A549 treated with CORT108297 at 1 μM for 4 hours (cell line): ENCODE measurements at places on chromosomes 7 and 10. TPM values are rescaled to one million over a fixed set of nuclear protein-coding genes. Genes with fewer than 3 reads are reported as not detected.

The TAS2R4 gene
- 0.08 to 0.21 TPM (median 0.13 TPM) in 5 replicates for total RNA-seq

The POMZP3 gene
- 21.5 to 25.9 TPM (median 23.8 TPM) in 5 replicates for total RNA-seq

The PDE6C gene
- total RNA-seq, result not detected in 5 replicates

The OPALIN gene
- not detected in 5 replicates for total RNA-seq

The AHCYL2 gene
- total RNA-seq, result 4.6 to 6.8 TPM (median 6.1 TPM) in 5 replicates

The CNNM1 gene
- 17.7 to 23.1 TPM (median 22.1 TPM) in 5 replicates for total RNA-seq

The KIAA1549 gene
- 5.7 to 8.5 TPM (median 7.2 TPM) in 5 replicates for total RNA-seq

The PRKG1 gene
- 0.01 TPM in 3 of 5 replicates, not detected in the others for total RNA-seq

The ECHS1 gene
- total RNA-seq, result 136 to 162 TPM (median 147 TPM) in 5 replicates

The MBL2 gene
- not detected in 5 replicates for total RNA-seq

The POLR2J2 gene
- total RNA-seq, result 0.10 to 0.75 TPM (median 0.52 TPM) in 5 replicates

The CHAT gene
- not detected in 5 replicates for total RNA-seq

The SNX10 gene
- 2.8 to 5.0 TPM (median 4.5 TPM) in 5 replicates for total RNA-seq

The CLCN1 gene
- 0.02 to 0.08 TPM (median 0.07 TPM) in 4 of 5 replicates, not detected in the other for total RNA-seq

The INHBA gene
- total RNA-seq, result 0.42 to 1.3 TPM (median 0.74 TPM) in 5 replicates

The CTAGE15 gene
- not detected in 5 replicates for total RNA-seq

The CALML5 gene
- not detected in 5 replicates for total RNA-seq

The CNPY1 gene
- not detected in 5 replicates for total RNA-seq

The SPDYE9 gene
- total RNA-seq, result not detected in 5 replicates

The WBP1L gene
- 23.5 to 30.2 TPM (median 25.6 TPM) in 5 replicates for total RNA-seq

The PON3 gene
- total RNA-seq, result 31.2 to 39.6 TPM (median 33.8 TPM) in 5 replicates

The UBN2 gene
- total RNA-seq, result 2.1 to 3.0 TPM (median 2.7 TPM) in 5 replicates

The POM121C gene
- 29.6 to 41.1 TPM (median 38.4 TPM) in 5 replicates for total RNA-seq

The LDB3 gene
- 0.03 to 0.06 TPM (median 0.04 TPM) in 4 of 5 replicates, not detected in the other for total RNA-seq

The GIMAP4 gene
- not detected in 5 replicates for total RNA-seq

The CABCOCO1 gene
- total RNA-seq, result 0.11 to 0.86 TPM (median 0.30 TPM) in 5 replicates

The C7orf57 gene
- 0.14 to 0.57 TPM (median 0.21 TPM) in 5 replicates for total RNA-seq

The SUN3 gene
- total RNA-seq, result 0.15 to 0.16 TPM in 2 of 5 replicates, not detected in the others

The COBL gene
- total RNA-seq, result 4.2 to 4.6 TPM (median 4.5 TPM) in 5 replicates

The GIMAP7 gene
- total RNA-seq, result not detected in 5 replicates

The POU6F2 gene
- not detected in 5 replicates for total RNA-seq

The ABCB1 gene
- total RNA-seq, result 0.06 to 0.29 TPM (median 0.17 TPM) in 4 of 5 replicates, not detected in the other

The RBP3 gene
- not detected in 5 replicates for total RNA-seq

The SH2B2 gene
- total RNA-seq, result 2.6 to 4.2 TPM (median 3.6 TPM) in 5 replicates

The TCAF2 gene
- total RNA-seq, result 0.29 to 0.53 TPM (median 0.35 TPM) in 5 replicates

The VPS37D gene
- 2.4 to 6.4 TPM (median 4.7 TPM) in 5 replicates for total RNA-seq

The CYP17A1 gene
- total RNA-seq, result 0.05 TPM in 1 of 5 replicates, not detected in the others

The AS3MT gene
- total RNA-seq, result 3.5 to 4.3 TPM (median 4.0 TPM) in 5 replicates

The LBX1 gene
- total RNA-seq, result not detected in 5 replicates
